ENCODE measurements at places on chromosomes 3 and 15.

DNA sequence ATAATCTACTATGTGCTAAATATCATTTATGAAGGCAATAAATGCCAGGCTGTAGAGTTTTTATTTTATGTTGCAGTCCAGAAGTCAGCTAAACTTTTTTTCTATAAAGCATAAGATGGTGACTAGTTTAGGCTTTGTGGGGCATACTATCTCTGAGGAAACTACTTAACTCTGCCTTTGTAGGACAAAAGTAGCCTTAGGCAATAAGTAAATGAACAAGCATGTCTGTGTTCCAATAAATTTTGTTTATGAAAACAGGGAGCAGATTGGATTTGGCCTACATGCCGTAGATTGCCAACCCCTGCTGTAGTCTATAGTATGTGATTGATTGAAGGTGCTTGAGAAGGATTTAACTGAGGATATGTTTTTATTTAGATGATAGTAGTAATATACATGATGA lies 502.5 kb upstream of the NAALADL2 start:
- H3K4me3 ChIP-seq, result no peak overlapping the region
- no peaks in the 10 kb centered on the region for H3K4me1 ChIP-seq
- DNase-seq, result no peak
- no peaks in the 10 kb centered on the region for H3K27me3 ChIP-seq

- no peaks in the 10 kb centered on the region for H3K4me1 ChIP-seq
- H3K27me3 ChIP-seq, result no peaks in the 10 kb centered on the region
- no peak overlapping the region for H3K27ac ChIP-seq
- no peaks in the 10 kb centered on the region for H3K36me3 ChIP-seq
Observed at GRCh38 chr3:74850381-74850780, 235.9 kb upstream of the CNTN3 start.

DNA sequence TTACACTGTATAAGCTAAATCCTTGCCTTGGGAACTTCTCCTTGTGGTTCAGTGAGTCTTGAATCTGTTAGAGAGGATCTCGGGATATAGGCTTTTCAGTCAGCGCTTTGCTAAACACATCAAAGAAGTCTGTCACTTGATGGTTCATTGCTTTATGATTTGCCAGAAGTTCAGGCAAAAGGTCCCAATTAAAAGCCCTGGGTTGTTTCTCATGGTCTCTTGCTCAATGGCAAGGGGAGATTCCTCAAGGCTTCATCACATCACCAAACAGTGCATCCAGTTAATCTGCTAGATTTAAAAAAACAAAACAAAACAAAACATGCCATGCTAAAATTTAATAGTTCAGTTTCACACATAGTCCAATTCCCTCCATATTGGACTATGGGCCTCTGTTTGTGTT lies 114.8 kb downstream of the FILIP1L start:
- H3K36me3 ChIP-seq, result no peaks in the 10 kb centered on the region
- no peaks in the 10 kb centered on the region for H3K27me3 ChIP-seq
- no peak for DNase-seq
- peaks cover 19% of the 10 kb centered on the region for H3K4me1 ChIP-seq
- H3K4me3 ChIP-seq, result no peak overlapping the region

GRCh38 chr15:101520395-101520794 lies 30.9 kb upstream of the PCSK6 start:
- no peak overlapping the region for H3K4me3 ChIP-seq
- H3K27me3 ChIP-seq, result no peaks in the 10 kb centered on the region
- H3K36me3 ChIP-seq, result no peaks in the 10 kb centered on the region
- DNase-seq, result no peak
- no peaks in the 10 kb centered on the region for H3K4me1 ChIP-seq

- no peak for DNase-seq
- H3K4me1 ChIP-seq, result no peaks in the 10 kb centered on the region
- H3K27ac ChIP-seq, result no peak overlapping the region
- no peak overlapping the region for H3K4me3 ChIP-seq
- peaks cover 11% of the 10 kb centered on the region for H3K36me3 ChIP-seq
Observed at GRCh38 chr15:77474310-77474988, 53.8 kb downstream of the HMG20A start.

DNA sequence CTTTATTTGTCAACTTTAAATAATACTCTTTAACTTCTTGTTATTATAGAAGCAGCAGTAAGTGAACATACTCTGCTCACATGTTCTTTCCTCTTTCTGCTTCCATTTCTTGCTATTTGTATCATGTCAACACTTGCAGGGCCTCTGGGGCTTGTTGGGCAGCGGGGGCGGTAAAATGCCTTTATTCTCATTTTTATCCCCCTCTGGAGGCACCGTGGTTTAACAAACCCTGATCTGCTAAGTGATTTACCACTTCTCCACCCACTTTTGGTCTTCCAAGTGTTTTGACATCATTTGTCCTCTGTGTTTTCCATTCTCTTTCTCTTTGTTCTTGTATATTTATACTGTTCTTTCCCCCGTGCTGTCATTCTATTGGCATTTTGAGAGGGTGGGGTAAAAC lies 33.9 kb downstream of the SCN10A start:
- H3K27me3 ChIP-seq, result no peaks in the 10 kb centered on the region
- DNase-seq, result no peak
- H3K36me3 ChIP-seq, result no peaks in the 10 kb centered on the region
- H3K4me3 ChIP-seq, result no peak overlapping the region
- no peak overlapping the region for H3K27ac ChIP-seq
- no peaks in the 10 kb centered on the region for H3K4me1 ChIP-seq

DNA sequence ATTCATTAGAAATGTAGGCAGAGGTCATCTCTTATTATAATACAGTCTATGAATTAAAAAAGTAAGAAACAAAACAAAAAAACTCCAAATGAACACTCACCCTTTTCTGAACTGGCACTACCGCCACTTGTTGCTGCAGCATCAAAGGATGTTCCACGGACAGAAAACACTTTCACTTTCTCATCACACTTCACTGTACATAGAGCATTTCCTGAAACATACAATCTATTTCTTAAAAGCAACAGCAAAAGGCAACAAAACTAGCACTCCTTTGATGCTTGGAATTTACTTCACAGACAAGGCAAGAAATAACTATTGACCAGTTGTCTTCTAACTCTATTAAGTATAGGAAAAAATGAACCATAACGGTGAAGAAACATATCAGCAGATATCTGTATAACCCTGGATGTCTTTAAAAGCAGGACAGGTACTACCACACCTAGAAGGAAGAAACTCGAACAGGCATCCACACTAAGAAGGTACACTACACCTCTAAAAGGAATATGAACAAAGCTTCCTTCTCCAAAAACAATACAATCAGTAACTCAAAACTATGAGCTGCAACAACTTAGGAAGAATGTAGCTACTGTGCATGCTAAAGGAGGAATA lies 24.9 kb downstream of the ETFA start:
- no peaks in the 10 kb centered on the region for H3K4me1 ChIP-seq
- H3K27me3 ChIP-seq, result no peaks in the 10 kb centered on the region
- no peak overlapping the region for H3K4me3 ChIP-seq
- no peak overlapping the region for H3K27ac ChIP-seq
